Nucleus accumbens (tissue), 56 donors: ENCODE measurements at places on chromosomes 12 and 14.

DNA sequence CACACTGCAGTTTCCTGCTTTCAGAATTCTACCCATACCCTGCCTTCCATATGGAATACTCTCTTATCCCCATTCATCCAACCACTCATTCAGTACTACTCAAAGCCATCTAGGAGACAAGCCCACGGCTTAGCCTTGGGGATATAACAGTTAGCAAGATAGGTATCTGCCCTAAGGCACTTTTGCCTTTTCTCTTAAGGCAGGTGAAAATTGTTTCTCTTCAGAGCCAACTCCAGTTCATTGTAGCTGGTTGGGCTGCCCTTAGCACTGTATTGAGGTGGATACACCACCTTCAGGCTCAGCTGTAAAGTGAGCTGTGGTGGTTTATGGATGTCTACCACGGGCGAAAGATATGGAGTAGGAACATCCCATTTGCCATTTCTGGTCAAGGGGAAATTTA is 729.7 kb upstream of the TBX3 start:
- no peak for DNase-seq

DNA sequence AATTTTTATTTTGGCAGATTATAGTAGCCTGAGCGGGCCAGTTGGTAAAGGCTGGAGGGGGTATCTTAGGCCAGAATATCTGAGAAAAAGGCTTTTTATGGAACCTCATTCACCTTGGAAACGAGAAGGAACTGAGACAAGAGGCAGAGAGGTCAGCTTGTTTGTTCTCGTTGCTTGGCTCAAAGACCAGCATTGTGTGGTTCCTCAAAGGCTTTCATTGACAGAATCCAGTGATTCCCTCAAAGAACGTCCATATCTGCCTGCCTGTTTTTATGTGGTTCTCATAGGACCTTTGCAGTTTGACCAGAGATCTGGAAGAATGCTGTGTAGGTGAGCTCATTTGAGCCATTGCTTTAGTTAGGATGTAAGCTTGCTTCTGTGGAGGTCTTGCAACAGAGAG is 117.3 kb downstream of the CFAP54 start:
- DNase-seq, result no peak

DNA sequence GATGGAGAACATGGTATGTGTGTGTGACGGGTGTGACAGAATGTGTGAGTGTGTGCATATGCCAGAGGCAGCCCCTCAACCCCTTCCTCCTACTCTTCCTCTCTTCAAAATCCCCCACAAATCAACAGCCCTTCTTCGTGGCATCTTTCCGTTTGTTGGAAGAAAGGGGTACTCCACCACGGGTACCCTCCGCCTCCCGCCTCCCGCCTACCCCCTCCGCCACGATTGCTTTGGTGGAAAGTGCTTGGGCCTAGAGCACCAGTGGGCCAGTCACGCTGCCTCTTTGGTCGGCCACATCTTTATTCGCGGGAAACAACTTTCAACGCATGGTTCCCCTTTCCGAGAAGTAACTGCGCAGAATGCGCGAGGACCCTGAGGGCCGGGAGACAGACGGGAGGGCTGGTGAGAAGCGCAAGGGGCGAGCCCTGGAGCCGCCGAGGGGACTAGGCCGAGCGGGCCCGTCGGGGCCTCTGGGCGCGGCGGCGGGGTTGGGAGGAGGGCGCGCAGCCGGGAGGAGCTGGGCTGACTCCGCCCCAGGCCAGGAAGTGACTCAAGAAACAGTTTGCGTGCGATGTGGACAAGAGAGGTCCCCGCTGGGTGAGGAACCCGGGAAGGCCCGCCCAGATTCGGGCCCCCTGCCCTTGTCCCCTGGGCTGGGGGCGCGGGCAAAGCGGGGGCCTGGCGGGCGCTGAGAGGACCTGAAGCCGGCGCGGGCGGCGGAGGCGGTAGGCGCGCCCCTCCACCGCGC is at the start of the genes CBLN3 and KHNYN:
TSS of gene CBLN3 (minus strand) at position 274 of the 748 bp plus-strand sequence. CDS start 614 bp downstream, outside the sequence.
TSS of gene KHNYN (plus strand) at position 560 of the 748 bp plus-strand sequence. CDS start 777 bp downstream, outside the sequence.
- DNase-seq, result peak; percentile 48

DNA sequence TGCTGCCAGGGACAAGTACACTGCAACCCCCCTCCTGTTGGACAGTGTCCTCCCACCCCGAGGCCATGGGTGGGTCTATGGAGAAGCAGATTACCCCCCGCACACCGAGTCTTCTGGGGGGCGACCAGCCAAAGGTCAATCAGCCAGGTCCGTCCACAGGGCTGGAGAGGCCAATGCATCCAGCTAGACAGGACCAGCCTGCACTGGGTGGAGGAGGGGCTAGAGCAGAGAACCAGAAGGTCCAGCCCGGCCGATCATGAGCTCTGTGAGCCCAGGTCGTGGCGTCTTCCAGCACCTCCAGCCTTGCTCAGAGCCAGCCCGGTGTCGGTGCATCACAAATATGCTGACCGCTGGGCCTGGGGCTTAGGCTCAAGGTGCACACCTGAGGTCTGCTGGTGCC is 8.2 kb upstream of the ADSS1 start:
- no peak for DNase-seq

- no peak for DNase-seq
Observed at GRCh38 chr12:30427555-30427954, 268.1 kb downstream of the IPO8 start.

DNA sequence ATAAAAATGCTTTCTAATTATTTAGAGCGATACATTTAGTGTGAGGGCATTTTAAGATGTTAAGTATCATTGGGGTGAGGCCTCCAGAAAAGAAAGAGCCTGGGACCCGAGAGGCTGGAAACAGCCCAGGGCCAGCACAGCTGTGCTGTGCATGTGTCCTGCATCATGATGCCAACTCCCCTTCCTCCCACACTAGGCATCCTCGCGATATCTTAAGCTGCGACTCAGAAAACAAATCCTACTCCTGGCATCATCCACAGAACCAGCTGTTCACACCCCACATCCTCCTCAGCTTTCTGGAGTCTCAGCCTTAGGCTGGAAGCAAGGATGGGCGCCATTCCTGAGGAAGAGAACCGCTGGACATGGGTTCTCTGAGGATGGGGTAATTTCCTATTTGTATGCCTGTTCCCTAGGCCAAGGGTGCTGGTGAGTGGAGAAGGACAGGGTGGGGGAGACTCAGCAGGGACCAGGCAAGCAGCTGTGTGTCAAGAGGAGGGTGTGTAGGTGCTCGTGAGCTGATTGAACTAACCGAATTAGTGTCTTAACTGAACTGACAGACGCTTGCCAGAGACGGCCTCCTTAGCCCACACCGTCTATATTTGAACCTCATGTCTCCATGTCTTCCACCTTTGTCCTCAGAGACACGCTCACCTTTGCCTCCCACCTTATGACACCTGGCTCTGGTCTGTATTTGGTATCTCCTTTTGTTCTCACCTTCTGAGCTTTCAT is 15.6 kb upstream of the MCRS1 start:
- no peak for DNase-seq

DNA sequence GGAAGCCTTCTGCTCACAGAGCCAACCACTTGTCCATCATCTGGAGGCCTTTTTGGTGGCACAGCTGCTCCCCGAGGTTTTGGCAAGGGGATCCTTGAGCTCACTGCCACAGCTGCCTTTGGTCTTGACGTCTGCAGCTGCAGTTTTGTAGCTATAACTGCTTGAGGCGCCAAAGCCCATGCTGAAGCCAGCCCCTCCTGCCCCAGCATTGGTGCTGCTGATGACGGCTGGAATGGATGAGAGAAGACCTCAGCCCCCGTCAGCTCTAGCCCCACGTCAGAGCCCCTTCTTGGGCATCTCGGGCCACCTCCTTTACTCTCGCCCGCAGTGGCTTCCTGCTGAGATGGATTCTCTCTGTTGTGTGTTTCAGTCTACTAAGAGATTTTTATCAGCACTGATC is 12.3 kb upstream of the KRT74 start:
- no peak for DNase-seq

- DNase-seq, result no peak
Observed at GRCh38 chr12:20262119-20262518, 106.2 kb upstream of the PDE3A start.

DNA sequence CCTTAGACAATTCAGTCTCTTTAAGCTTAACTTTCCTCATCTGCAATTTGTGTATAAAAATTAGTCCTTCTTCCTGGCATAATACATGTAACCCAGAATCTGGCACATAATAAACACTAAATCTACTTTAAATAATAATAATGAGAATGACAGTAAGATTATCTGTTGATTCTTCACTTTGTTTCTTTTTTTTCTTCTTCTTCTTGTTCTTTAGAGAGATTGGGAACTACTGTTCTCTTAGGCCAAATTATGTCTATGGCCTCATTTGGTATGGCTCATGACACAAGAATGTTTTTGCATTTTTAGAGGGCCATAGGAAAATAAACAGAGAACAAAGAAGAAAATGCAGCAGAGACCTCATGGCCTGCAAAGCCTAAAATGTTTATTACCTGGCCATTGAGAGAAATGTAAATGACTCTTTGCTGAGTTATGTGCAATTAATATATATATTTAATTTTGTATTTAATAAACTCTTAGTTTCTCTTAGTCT is 275.8 kb downstream of the SLC6A15 start:
- DNase-seq, result no peak

GRCh38 chr12:130832561-130833209 is 6.4 kb downstream of the STX2 start:
- DNase-seq, result peak; percentile 18

GRCh38 chr14:94646481-94646880 is 34.3 kb downstream of the SERPINA3 start:
- DNase-seq, result peak; percentile 34

DNA sequence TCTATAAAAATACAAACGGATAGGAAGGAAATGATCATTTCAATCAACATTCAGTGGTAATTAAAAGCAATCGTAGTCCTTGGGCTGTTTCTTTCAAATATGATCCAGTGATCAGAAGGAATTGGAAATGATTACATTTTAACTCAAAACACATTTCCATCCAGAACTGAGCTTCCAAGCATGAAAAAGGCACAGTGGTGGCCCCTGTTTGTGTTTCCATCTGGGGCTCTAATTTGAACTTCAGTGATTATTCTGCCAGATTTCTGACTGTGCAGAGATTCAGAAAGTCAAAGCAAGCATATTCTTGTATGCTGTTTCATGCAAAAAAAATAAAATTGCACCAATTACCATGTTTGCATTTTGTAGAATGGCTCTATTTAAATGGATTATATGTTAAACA is 157.0 kb upstream of the LMNTD1 start:
- no peak for DNase-seq

- no peak for DNase-seq
Observed at GRCh38 chr12:1435456-1435855, 158.9 kb downstream of the FBXL14 start.

GRCh38 chr12:57765698-57766463 is 997 bp downstream of the CYP27B1 start:
- no peak for DNase-seq

DNA sequence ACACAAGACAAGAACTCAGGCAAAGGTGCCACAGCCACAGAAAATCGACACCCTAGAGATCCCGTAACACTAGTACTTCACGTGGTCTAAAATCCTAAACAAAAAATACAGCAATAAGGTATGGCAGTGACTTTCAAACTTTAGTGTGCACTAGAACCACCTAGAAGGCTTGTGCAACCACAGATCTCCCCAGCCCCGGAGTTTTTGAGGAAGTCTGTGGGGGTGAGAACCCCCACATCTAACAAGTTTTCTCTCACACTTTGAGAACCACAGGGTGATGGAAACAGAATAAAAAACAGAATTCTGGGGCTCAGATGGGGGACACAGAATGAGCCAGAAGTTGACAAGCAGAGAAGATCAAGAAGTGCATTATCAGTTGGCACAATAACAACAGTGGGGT is 254.0 kb downstream of the ANO6 start:
- DNase-seq, result no peak

- no peak for DNase-seq
Observed at GRCh38 chr12:45768194-45768593, 38.7 kb downstream of the ARID2 start.

DNA sequence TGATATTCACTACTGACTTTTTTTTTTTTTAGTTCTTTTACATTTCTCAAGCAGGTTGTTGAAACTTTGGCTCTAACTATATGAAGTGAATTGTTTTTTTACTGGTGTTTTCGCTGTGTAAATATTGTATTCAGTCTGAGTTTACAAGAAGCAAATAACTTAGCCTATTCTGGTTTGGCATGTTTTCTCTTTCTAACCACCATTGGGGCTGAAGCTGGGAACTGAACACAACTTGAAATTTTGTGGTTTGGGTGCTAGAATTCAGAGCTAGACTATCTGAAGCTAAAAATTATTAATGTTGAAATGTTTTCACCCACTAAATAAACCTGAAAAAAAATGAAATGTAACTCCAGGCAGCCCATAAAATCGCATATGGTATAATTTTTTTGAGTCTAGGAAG is 37.2 kb downstream of the RAD51B start:
- DNase-seq, result no peak

DNA sequence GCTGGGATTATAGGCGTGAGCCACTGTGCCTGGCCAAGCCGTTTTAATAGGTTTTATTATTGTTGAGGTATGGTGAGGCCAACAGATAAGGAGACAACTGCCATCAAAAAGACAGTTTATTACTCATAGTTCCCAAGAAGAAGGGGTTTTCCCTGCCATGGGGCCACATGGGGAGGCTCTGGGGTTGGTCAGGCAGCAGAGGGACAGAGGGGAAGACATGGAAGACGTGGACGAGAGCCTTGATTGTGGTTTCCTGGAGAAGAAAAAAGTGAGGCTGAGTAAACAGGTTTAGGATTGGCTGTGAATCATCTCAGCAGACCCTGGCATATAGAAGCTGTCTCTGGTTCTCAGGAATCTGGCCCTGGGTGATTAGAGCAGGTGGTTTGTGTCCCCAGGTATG is 69.9 kb downstream of the FOXN4 start:
- no peak for DNase-seq

DNA sequence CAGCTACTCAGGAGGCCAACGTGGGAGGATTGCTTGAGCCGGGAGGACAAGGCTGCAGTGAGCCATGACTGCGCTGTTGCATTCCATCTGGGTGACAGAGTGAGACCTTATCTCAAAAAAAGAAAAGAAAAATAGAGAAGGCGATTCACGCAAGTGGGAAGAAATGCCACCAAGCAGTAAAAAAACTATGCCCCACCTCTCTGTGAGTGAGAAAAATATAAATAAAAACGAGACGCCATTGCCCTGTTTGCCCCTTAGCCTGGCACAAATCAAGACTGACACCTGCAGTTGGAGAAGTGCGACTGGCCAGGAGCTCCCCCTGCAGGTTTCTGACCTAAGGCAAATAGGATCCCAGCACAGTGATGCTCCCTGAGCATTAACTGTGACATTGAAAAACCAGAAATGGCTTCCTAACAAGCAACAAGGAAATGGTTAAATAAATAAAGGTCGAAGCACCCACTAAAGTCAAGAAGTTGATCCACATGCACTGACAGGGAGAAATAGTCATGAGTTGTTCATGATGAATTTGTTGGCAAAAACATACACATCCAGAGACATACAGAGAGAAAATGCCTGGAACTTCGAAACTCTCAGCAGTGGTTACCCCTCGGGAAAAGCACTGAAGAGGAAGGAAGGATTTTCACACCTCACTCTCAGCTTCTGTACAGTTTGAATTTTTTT is 21.1 kb downstream of the GSC start:
- no peak for DNase-seq

GRCh38 chr14:31834616-31835015 is 242.5 kb upstream of the ARHGAP5 start:
- DNase-seq, result no peak
